Cardiac septum (tissue), 1 donor: ENCODE measurements at places on chromosomes 2 and 18. TPM values are rescaled to one million over a fixed set of nuclear protein-coding genes. Genes with fewer than 3 reads are reported as not detected.

The IL1F10 gene
- not detected for total RNA-seq

The POTEJ gene
- not detected for total RNA-seq

The CD226 gene
- total RNA-seq: 2.4 TPM

The SGPP2 gene
- total RNA-seq: 1.0 TPM

The GKN2 gene
- not detected for total RNA-seq

The LAMA1 gene
- total RNA-seq: 0.40 TPM

The TMEM247 gene
- total RNA-seq: not detected

The FSIP2 gene
- total RNA-seq: 0.40 TPM

The SERPINB3 gene
- not detected for total RNA-seq
